ENCODE measurements at places on chromosomes 3 and 15.

GRCh38 chr3:193772422-193772763 is 179.4 kb downstream of the OPA1 start:
- DNase-seq = no peak

GRCh38 chr3:150090877-150091276 is 120.2 kb upstream of the PFN2 start:
- no peak for DNase-seq

- DNase-seq = no peak
Measured at GRCh38 chr3:175287361-175287963, 428.3 kb downstream of the NAALADL2 start.

DNA sequence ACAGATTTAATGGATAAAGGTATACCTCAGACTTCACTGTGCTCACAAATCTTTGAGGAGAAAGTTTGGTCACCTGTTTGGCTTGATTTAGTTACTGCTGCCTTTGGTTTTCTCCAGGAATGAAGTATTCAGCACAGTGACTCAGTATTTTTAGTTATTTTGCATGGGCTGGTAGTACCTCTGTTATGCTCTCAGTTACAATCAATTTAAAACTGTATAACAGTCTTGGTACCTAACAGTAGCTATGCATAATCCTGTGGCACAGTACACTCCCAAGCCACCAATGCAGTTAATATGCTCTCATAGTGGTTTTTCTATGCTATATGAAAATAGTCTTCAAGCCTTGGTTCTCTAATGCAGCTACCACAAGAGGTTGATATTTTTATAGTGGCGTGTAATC is 11.9 kb upstream of the EIF3J start:
- DNase-seq = no peak
